ENCODE measurements at places on chromosomes 7 and 10. TPM values are rescaled to one million over a fixed set of nuclear protein-coding genes. Genes with fewer than 3 reads are reported as not detected.

Gene UNCX
- total RNA-seq: not detected

DNA sequence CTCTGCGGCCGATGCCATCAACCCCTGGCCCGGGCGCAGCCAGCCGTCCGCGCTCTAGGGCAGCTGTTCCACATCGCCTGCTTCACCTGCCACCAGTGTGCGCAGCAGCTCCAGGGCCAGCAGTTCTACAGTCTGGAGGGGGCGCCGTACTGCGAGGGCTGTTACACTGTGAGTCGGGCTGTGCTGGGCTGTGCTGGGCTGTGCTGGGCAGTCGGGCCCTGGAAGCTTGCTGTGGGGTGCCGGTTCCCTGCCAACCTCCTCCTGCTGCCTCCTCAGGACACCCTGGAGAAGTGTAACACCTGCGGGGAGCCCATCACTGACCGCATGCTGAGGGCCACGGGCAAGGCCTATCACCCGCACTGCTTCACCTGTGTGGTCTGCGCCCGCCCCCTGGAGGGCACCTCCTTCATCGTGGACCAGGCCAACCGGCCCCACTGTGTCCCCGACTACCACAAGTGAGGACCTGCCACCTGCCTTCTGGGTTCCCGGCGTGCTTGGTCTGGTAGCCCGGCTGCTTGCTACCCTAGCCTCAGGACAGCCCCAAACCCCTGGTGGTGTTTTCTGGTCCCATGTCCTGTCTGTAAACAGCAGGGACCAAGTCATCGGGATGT, 7.5 kb downstream of the ZYX start:
- DNase-seq: peak; percentile 68

- DNase-seq: no peak
Measured at GRCh38 chr7:121341933-121342332, 13.1 kb downstream of the WNT16 start.

- DNase-seq: no peak
Measured at GRCh38 chr7:142566271-142566670, 183.0 kb upstream of the PRSS1 start.

DNA sequence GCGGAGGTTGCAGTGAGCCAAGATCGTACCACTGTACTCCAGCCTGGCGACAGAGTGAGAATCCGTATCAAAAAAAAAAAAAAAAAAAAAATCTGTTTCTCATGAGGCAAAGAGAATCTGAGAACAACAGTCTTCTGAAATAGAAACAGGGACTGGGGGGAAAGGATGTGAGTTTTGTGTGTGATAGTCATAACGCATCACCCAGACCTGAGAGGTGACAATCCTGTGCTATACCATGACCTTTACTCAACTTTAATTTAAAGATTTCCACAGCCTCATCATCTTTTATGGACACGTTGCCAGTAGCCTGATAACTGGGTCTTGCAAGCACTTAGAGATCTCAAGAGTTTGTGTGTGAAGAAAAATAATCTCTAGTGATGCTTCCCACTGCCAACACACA, 2.3 kb downstream of the ATXN7L1 start:
- DNase-seq: no peak

Gene IDI2
- not detected for total RNA-seq
